T-helper 1 cell (primary cell): ENCODE measurements at places on chromosomes 3 and 15.

DNA sequence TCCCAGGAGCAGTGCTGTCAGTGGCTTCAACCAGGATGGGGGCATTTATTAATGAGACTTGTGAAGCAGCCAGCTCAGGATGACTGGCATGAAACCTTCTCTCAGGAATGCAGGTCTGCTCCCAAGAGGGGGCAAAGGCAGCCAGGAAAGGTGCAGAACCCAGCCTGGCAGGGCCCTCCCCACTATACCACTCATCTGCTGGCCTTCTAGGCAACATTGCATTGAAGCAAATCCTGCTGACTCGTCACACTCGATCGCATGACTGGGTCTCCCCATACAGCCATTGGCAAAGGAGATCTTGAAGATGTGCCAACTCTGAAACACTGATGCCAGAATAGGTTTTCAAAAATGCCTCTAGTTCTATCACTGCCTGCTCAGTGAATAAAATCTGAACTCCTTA is 65.7 kb upstream of the CMTM7 start:
- DNase-seq = no peak

DNA sequence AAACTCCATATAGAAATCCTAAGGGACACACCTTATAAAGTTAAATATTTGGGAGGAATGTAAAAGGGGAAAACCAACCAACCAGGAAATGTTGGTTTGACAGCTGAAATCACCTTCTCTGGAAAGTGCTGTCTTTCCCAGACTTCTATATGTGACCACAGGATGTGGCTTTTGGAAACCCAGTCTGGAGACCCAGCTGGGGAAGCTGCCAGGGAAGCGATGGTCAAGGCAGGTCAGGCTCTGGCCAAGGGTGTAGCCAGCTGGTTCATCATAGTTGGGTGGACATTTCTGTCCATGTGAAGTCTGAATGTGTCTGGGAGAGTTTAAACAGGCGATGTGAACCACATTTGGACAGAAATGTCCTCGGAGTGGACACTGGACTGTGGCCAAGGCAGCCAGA is 73.9 kb downstream of the ARNT2 start:
- no peak for DNase-seq

DNA sequence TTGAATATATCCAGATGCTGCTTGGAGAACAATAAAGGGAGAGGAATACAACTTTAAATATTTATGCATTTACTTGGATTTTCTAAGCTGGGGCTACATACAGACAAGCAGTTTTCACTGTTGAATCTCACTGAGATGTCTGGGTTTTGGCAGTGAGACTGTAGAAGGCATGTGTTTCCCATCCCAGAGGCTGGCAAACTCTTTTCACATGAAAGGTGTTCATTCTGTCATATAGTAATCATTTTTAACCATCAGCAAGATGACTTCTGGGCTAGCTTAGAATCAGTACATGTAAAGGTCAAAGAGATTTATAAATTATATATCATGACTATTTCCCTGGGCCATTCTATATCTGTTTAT is 218.7 kb upstream of the SGO1 start:
- no peak for DNase-seq

- no peak for DNase-seq
Measured at GRCh38 chr3:31981206-31982181, at the start of the genes OSBPL10 and ZNF860. OSBPL10 (minus strand) TSS chr3:31981262; CDS start chr3:31981179, 83 bp downstream. ZNF860 (plus strand) TSS chr3:31981750; CDS start chr3:31989080, 7,330 bp downstream.

- DNase-seq = no peak
Measured at GRCh38 chr15:50484781-50485180, 60.6 kb downstream of the USP8 start.

DNA sequence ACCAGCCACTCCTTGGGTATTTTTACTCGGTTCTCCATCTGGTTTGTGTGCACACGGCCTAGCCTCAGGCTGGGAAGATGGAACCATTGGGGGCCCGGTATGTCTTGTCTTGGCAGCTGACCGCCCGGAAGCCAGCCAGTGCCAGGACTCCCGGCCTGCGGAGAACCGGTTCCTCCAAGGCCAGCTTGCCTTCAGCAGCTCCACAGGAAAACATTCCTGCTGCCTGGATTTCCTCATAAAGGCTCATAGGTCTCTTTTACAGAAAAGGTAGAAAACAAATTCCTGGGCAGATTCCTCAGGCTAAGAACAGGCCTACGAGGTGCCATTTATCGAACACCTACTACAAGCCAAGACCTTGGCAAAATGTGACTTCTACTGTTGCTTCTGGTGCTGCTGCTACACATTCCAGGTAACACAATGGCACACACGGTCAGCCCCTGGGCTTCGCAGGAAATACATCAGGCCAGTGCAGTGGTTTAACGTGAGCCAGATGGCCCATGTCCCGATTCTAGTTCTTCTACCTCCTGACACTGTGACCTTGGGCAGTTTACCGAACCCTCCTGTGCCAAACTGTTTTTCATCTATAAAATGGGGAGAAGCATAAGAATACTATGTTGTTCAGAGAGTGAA is 141.8 kb downstream of the OPA1 start:
- no peak for DNase-seq

DNA sequence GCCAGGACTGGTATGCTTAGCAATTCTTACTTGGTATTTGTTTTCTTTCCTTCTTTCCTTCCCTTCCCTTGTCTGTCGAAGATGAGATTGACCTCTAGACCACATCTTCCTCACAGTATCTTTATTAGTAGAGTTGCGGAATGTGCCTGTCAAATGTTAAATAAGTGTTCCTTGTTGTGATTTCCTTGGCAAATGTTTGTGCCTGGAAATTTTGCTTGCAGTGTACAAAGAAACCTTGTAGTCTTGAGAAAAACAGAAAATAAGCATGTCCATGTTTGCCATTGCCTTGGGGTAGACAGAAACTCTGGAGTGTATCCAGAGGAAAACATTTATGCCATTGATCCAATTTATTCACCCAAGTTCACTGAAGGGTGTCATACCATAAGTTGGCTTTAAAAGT is 79.5 kb upstream of the ZNF385D start:
- DNase-seq = no peak
